ENCODE measurements at places on chromosomes 7 and 10. TPM values are rescaled to one million over a fixed set of nuclear protein-coding genes. Genes with fewer than 3 reads are reported as not detected.

The TYW1B gene
- total RNA-seq = 7.2 TPM

The HECW1 gene
- total RNA-seq = not detected

The HTRA1 gene
- not detected for total RNA-seq

The EBLN1 gene
- total RNA-seq = not detected

The MKX gene
- total RNA-seq = not detected

The CTAGE8 gene
- total RNA-seq = 0.64 TPM

The C10orf62 gene
- not detected for total RNA-seq

DNA sequence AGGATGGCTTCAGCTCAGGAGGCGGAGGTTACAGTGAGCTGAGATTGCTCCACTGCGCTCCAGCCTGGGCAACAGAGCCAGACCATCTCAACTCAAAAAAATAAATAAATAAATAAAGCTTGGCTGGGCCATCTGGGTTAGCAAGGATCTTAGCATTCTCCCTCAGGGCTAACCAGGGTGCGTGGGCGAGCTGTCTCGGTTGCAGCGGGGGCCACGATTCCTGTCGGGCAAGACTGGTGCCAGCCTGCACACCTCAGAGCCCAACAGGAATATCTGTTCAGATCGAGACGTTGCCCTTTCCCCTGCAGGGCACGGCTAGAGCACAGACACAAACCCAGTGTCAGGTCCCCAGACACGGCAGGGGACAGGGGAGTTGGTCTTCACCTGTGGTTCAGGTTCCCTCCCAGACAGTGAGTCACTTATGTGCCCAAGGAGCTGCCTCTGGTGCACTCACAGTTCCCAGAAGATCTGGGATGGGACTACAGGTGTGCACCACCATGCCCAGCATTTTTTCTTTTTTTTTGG is 75.5 kb upstream of the GTF2I start:
- no peak for DNase-seq

DNA sequence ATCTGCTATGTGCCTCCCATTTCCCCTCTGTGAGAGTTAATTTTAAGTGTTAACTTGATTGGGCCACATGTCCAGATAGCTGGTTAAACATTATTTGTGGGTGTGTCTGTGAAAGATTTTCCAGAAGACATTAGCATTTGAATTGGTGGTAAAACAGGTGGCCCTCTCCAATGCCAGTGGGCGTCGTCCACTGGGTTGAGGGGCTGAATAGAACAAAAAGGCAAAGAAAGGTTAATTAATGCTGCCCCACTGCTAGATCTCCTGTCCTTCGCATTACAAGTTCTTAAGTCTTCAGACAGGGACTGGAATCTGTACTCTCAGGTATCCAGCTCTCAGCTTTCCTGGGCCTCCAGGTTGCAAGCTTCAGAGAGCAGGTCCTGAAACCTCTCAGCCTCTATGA is 1160.9 kb upstream of the LRRN3 start:
- DNase-seq = no peak

GRCh38 chr7:134329614-134330346 is 13.1 kb upstream of the SLC35B4 start:
- DNase-seq = no peak

GRCh38 chr10:70456164-70456563 is 14.7 kb upstream of the NODAL start:
- no peak for DNase-seq

DNA sequence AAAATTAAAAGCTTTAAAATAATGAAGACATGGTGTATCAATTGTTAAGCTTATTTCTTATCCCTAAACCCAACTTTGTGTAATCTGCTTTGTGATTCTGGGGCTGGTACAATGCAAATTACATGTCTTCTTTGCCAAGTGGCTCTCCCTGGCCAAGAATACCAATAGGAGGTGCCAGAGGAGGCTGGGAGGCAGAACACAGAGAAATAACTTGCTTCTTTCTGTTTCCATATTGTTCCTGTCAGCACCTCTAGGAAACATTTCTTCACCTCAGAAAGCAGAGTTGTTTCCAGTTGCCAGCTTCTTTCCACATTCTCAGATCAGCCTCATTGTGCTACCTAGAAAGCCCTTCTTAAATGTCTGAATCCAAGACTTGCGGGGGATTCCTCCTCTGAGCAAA is 174.4 kb downstream of the MDFIC start:
- DNase-seq = no peak

DNA sequence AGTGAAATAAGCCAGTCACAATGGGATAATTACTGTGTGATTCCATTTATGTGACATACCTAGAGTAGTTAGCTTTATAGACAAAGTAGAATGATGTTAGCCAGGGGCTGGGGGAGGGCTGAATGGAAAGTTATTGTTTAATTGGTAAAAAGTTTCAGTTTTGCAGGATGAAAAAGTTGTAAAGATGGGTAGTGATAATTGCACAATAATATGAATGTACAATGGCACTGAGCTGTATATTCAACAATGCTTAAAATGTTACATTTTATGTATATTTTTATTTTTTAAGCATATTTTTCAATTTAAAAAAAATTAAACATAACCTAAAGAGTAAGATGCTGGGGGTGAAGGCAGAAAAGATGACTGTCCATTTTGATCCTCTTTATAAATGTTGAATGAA is 216.1 kb upstream of the KAT6B start:
- DNase-seq = no peak

- no peak for DNase-seq
Observed at GRCh38 chr10:81876253-81877077, 1.5 kb downstream of the NRG3 start.

- DNase-seq = no peak
Observed at GRCh38 chr7:44608916-44609648, 2.7 kb downstream of the OGDH start.

- no peak for DNase-seq
Observed at GRCh38 chr10:87615856-87616255, 43.8 kb upstream of the PAPSS2 start.

DNA sequence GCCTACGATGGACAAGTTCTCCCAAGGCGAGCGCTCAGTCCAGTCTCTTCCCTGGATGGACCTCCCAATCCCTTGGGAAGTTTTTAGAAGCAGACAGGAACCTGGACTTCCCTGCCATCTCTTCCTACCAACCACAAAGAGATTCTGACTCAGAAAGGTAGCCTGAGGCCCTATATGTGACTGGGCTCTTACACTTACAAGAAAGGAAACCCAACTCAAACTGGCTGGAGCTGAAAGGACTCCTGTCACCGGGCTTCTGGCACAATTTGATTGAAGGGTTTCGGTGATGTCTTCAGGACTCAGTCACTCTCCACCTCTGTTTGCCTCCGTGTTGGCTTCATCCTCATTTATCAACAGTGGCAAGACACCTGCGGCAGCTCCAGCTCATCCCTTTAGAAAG is 3.7 kb upstream of the COL13A1 start:
- no peak for DNase-seq

- no peak for DNase-seq
Observed at GRCh38 chr10:61987951-61988379, 86.5 kb downstream of the ARID5B start.

DNA sequence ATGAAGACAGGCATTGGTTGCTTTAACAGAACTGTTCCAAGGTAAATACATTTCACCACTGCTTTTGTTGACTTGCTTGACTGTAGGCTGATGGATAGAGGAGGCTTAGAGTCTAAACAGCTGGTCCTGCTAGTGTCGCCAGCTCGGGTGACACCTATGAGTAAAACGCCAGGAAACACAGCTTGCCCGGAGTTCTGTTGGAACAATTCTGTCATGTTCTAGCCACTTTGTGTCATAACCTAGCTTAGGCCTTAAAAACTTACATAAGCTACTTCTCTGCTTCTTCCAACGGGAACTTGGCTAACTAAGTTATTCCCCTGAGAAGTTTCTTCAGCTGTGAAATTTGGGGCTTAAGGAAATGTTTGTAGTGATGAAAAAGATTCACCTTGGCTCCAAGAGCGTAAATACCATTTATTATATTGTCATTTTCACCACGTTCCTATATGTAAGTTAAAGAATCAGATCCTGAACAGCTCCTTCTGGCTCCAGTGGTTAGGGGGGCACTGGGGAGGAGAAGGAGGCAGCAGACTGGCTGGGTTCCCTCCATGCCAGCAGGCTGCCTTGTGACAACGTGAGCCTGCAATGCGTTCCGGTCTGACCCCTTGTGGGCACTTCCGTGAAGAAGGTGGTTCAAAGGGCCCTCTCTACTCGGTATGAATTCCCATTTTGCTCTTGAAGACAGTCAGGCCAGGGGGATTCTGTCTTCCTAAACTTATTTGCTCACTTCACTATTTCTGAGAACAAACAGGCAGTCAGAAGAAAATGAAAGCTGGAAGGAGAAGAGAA is 253.2 kb downstream of the BMPER start:
- DNase-seq = no peak

GRCh38 chr10:95559471-95559870 is 1.7 kb downstream of the SORBS1 start:
- no peak for DNase-seq

DNA sequence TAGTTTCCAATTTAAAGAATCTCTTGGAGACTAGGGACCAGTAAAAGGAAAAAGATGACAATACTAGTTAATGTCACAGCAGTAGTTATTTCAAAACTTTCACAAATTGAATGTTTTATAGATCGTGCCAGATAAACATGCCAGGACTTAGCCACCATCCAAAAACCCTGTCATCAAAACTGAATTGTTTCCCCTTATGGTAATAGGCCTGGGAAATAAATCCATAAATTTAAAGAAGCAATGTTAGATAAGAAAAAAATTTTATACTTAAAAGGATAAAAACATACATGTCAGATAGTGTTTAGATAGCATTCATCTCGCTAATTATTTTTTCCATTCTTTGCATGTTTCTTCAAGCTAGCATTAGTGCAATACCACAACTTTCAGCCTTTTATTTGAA is 71.2 kb downstream of the SUGCT start:
- no peak for DNase-seq

GRCh38 chr7:107138696-107139420 is 29.9 kb upstream of the HBP1 start:
- DNase-seq = no peak
